ENCODE measurements at places on chromosomes 2 and 18.

- no peak for DNase-seq
These were observed 252.8 kb downstream of the LRP1B start for GRCh38 chr2:141878016-141878415.

DNA sequence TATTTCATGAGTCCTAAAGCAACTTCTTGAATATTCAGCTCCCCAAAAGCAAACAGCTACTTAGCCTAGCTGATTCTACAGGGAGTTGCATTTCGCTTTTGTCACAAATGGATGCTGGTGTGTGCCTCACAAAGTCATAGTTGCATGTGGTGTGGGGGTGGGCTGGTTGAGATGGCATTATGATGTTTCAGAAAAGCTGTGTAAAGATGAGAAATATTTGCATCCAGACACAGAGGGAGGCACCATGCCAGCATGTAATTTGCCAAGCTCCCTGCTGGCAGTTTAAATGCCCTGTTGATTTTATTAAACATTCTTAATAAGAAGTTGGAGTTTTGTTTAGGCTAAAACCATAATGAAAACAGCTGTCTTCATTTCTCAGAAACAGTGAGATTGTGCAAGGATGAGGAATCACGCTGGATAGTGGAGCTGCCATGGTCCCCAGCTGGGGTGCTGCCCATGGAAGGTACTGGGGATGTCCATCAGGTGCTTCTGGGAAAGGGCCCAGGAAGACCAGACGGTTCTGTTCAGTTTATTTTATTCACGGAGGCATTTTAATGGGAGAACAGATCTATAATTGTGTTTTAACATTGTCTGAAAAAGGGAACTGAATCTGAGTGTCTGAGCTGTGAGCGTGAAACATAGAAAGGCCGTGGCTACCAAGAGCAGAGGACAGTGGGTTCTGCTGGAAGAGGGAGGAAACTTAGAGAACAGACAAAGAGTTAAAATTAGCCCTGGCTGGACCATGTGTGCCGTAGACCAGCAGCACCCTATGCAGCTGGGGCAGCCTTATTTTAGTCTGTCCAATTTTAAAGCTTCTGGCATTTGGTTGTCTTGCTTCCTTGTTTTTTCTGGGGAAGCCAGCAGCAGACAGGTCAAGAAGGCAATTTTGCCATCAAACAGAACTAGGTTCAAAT is 177.1 kb downstream of the FAM210A start:
- DNase-seq, result no peak

- no peak for DNase-seq
These were observed 4.1 kb upstream of the ZNF397 start for GRCh38 chr18:35236571-35237363.

DNA sequence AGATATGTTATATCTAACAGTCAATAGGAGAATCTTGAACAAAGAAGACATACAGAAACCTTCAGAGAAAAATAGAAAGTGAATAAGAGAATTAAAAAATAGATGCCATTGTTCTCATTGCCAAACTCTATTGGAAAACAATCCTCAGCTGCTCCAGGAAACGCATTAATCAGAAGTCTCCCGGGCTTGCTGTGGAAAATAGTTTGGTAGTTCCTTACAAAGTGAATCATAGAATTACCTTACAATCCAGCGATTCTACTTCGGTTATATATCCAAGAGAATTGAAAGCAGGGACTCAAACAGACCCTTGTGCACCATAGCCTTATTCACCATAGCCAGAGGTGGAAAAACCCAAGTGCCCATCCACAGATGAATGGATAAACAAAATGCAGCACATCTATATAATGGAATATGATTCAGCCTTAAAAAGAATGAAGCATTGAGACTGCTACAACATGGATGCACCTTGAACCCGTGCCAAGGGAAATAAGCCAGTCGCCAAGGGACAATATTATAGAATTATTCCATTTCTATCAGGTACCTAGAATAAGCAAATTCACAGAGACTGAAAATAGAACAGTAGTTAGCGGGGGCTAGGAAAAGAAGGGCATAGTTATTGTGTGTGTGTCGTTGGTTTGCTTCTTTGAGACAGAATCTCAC is 21.9 kb upstream of the CHRNA1 start:
- no peak for DNase-seq

- DNase-seq, result no peak
These were observed 111.5 kb downstream of the MGAT5 start for GRCh38 chr2:134365356-134365755.

DNA sequence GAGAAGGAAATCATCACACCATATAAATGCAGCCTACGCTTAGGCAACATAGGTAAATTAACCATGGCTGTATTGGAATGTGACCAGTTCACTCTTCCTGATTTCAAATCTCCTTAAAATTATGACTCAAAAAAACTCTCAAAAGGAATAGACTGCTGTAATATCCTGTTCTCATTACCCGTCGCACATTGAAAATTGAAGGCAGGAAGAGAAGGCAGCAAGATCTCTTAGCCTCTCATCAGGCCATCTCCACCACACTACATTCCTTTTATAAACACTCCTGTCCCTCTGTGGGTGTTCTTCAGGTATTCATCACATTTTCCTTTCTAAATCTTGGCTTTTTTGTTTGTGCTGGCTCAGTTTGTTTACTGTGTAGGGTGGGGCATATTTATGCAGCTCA is 83.2 kb downstream of the PPP1R1C start:
- DNase-seq, result no peak

- DNase-seq, result no peak
These were observed 24.6 kb downstream of the THAP4 start for GRCh38 chr2:241612156-241613016.

DNA sequence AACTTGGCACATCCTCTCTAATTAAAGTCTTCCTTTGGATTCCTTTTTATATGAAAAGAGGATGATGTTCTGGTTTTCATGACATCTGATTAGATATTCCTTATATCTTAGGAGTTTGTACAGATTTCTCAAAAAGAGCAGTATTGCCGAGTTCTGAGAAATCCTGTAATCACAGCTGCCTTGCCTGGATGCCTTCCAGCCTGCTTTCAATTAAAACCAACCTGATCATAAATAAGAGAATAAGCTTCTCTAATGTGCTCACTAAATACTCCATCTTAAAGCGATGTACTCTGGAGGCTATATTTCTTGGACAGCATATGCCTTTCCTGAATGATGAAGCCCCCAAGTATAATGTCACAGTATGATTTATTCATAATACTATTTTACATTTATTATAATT is 1203.8 kb upstream of the PIK3C3 start:
- no peak for DNase-seq

GRCh38 chr18:71809711-71810110 is 734.4 kb downstream of the CBLN2 start:
- DNase-seq, result no peak

DNA sequence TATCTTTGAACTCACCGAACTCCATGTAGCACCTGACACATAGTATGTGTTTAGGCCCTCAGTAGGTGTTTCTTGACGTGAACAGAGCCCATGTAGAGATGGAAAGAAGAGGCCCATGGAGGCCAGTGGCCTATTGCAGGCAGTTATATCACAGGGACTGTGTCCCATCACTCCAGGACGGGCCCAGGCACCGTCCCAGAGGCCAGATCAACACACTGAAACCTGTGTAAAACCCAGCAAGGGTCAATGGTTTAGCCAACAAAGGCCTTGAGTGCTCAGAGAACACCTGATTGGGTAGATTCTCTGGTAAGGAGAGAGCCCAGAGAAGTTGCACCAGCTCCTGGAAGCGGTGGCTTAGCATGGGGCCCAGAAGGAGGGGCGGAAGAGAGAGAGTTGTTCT is 82.8 kb downstream of the INHBB start:
- no peak for DNase-seq

DNA sequence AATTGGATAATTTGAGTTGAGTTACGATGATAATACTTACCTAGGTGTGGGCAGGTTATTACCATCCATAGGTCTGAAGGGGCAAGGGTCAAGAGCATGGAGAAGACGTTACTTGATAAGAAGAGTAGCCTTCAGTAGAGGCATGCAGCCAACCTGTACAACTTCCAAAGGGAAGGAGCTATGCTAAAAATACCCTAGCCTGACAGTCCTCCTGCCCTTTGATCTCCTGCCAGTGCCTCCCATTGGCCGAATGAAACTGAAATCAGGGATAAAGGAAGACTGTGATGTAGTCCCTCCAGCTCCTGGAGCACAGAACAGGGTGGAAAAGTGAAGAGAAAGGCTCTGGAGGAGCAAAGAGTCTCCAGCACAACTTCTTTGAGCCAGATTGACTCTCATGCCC is 487.4 kb downstream of the ADCYAP1 start:
- DNase-seq, result no peak

DNA sequence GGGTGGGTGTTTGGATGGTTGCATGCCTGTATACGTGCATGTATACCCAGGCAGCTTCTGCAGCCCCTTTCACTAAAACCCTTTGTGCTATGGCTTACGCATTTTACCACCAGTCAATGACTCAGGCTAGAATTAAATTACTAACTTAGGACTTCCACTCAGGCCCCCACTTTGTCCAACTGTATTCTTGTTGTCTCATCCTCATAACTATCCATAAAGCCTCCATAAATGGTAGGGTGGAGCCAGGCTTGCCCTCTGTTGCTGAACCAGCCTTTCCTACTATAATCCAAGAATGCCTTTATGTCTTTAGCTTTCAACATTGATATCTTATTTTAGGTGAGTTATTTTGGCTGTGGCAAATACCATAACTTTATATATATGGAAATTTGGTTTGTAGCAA is 119.9 kb downstream of the MYO1B start:
- no peak for DNase-seq

GRCh38 chr2:67755156-67755882 is 307.5 kb downstream of the C1D start:
- DNase-seq, result no peak

DNA sequence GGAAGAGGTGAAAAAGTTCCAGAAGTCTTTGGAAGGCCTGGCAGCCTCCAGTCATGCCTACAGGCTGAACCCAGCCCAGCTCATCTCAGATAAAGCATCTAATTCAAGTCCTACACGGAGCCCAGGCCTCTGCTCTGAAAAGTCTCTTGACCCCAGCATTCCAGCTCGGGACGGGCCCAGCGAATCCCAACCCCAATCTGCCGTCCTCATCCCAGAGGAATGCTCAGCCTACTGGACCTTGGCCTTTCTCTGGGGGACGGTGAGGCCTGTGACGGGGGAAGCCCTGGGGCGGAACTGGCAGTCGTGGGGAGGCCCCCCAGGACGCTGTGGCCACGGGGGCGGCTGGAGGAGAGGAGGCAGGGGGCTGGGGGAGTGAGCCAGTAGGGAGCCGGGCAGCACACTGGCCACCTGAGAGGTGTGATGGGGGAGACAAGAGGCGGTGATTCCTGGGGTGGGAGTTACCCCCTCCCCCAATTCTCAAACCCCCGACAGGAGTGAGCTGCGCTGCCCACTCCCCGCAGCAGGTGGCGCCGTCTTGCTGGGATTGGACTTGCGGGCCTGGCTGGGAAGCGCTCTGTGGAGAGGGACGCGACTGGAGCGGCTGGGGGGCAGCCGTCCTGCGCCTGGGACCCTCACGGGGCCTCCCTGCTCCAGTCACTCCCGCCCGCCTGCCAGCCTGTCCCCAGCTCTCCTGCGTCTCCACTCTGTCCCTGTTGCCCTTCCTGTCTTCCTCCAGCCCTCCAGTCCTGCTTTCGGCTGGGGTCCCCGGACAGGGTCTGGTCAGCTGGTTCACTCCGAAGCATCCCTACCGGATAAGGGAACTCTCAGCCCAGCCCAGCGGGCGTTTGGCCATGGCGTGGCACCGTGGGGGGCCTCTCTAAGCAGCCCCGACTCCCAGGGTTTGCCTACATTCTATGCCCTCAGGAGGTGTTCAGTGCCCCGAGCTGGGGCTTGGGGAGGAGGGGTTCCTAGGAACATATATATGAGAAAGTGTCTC is 182.6 kb upstream of the HAAO start:
- DNase-seq, result no peak

GRCh38 chr18:1014509-1014908 is 109.8 kb downstream of the ADCYAP1 start:
- no peak for DNase-seq

GRCh38 chr2:118852605-118853128 is 5.2 kb upstream of the EN1 start:
- no peak for DNase-seq

DNA sequence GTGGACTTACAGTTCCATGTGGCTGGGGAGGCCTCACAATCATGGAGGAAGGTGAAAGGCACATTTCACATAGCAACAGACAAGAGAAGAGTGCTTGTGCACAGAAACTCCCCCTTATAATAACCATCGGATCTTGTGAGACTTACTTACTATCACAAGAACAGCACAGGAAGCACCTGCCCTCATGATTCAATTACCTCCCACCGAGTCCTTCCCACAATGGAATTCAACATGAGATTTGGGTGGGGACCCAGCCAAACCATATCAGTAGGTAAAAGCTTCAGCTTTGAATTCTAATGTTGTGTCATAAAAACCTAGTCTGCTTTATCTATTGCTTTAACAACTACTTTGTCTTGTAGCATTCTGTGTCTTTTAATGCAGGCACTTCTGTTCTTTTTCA is 140.4 kb upstream of the PIK3C3 start:
- no peak for DNase-seq
